NCI-H446 (cell line): ENCODE measurements at places on chromosomes 16 and 17.
A peak's percentile ranks its signal among the peaks of the same experiment; 100 is the strongest.

DNA sequence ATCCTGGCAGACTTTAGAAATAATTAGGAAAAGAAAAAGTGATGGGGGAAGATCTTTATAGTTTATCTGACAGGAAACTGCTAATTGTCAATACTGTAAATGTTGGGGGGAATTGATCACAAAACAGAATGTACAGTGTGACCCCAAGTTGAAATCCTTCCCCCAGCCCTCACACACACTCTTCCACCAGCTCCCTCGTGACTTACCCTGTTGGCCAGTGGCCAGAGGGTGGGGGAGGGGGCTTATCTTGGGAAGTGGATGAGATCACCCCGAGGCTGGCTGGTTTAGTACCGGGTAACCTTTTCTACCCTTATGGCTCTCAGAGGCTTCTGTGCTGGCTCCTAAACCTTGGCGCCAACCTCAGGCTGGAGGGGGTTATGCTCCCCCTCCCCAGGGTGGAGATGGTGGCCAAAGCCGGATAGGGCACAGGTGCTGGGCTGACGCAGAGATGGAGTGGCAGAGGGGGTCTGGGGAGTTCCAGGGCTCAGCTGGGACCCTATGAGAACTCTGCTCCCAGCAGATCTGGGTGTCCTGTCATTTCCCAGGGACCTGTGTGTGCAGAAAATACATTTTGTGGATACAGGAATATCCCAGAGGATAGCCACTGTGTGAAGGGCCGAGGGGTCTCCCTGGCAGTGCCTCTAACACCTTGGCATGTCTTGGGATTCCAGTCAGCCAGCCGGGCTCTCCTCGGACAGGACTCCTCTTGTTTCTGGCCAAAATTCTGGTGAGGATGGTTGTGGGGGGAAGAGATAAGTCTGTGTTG lies 18.6 kb downstream of the CDH16 start:
- DNase-seq: no peak

- DNase-seq: no peak
These were observed 103.0 kb downstream of the SYCE1L start for GRCh38 chr16:77302249-77302648.

- DNase-seq: no peak
These were observed 100.1 kb downstream of the IRF8 start for GRCh38 chr16:85998868-85999729.

DNA sequence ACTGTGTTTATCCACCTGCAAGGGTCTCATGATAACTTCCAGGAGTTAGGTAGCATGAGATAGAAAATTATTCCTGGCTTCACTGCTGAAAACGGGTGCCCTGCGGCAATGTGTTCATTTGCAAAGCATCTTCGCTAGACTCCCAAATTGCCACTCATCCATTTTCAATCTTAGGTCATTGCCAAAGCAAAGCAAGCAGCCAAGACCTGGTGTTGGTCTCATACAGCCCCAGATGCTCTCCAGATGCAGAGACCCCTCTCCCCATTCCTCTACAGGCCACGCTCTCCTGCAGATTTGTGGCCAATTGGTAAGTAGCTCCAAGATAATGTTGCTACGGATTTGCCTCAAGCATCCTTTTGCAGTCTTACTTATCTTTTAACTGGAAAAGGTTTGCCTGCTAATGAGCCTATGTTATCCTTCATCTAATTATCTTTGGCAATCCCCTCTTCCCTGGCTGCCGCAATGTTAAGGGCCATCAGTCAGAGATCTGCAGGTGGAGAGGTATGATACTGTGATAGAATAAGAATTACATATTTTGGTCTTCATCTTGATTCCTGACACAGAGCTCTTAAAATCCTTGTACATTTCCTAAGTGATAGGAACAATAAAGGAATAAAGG lies 222.0 kb downstream of the SLC39A11 start:
- no peak for DNase-seq

DNA sequence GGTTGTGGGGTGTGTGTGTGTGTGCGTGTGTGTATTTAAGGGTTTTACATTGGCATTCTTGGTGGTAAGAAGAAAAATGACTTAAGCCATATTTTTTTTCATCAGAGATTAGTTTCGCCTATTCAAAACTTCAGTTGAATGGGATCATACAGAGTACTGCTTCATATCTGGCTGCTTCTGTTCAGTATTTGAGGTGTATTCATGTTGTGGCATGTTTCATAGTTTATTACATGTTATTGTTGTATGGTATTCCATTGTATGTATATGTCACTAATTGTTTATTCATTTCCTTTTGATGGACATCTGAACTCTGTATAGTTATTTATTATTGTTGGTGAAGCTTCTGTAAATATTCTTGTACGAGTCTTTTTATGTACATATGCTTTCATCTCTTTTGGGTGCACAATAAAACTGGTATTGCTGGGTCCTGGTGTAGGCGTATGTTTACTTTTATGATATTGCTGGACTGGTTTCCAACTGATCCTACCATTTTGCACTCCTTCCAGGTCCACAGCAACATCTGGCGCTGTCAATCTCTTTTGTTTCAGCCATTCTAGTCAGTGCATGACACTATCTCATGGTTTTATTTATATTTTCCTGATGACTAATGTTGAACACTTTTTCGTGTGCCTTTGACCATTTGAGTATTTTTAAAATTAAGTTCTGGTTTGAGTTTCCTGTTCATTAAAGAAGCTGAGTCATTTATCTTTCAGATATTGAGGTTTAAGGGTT lies 77.4 kb upstream of the MAF start:
- DNase-seq: no peak

DNA sequence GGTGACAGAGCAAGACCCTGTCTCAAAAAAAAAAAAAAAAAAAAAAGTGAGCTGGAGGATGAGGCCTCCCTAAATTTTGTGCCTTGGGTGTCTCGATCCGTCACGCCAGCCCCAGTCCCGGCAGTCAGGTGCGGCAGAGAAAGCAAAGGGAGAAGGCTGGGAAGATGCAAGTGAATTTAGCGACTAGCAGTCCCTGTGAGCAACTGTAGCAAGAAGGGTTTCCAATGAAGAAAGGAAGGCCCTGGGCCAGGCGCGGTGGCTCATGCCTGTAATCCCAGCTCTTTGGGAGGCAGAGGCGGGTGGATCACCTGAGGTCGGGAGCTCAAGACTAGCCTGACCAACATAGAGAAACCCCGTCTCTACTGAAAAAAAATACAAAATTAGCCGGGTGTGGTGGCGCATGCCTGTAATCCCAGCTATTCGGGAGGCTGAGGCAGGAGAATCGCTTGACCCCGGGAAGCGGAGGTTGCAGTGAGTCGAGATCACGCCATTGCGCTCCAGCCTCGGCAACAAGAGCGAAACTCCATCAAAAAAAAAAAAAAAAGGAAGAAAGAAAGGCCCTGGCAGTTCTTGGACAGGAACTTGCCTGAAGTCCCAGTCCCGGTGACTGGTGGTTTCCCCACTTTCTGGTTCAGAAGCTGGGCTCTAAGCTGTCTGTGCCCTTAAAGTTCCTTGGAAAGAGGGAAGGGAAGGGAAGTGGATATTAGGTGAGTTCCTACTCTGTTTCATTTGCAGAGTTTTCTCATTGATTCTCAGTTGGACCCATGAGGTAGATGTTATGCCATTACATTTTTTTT lies 1.8 kb upstream of the QPRT start:
- DNase-seq: no peak

GRCh38 chr16:9992441-9992840 lies 189.8 kb downstream of the GRIN2A start:
- DNase-seq: no peak

GRCh38 chr17:65780111-65780510 lies 218.7 kb upstream of the AXIN2 start:
- DNase-seq: no peak

DNA sequence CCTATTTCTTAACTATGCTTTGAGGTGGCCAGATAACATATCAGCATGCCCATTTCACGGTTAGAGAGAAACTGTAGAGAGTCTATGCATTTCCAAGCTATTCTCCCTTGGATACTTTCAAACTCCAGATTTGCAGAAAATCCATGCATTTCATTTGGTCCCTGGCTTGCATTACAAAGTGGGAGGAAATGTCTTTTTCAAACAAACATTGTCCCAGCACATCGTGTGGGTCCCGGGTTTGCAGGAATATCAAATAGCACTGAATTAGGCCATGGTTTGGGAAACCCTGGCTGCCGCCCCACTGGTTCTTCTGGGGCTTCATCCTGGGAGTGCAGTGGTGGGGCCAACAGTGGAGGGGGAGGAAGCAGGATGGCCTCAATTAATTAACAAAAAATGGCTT lies 171.9 kb downstream of the IRX5 start:
- no peak for DNase-seq

DNA sequence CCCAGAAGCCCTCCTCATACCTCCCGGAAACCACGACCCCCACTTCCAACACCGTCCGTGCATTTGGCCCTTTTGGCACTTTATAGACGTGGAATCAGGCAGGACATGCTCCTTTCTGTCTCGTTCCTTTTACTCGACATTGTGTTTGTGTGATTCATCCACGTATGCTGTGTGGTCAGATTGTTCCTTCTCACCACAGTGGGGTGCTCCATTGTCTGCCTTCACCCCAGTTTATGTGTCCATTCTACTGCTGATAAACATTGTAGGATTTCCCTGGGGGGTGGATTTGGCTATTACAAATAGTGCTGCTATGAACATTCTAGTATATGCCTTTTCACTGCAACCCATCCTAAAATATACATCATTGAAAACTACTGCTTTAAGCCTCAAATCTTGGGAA lies 28.9 kb upstream of the RPH3AL start:
- no peak for DNase-seq

DNA sequence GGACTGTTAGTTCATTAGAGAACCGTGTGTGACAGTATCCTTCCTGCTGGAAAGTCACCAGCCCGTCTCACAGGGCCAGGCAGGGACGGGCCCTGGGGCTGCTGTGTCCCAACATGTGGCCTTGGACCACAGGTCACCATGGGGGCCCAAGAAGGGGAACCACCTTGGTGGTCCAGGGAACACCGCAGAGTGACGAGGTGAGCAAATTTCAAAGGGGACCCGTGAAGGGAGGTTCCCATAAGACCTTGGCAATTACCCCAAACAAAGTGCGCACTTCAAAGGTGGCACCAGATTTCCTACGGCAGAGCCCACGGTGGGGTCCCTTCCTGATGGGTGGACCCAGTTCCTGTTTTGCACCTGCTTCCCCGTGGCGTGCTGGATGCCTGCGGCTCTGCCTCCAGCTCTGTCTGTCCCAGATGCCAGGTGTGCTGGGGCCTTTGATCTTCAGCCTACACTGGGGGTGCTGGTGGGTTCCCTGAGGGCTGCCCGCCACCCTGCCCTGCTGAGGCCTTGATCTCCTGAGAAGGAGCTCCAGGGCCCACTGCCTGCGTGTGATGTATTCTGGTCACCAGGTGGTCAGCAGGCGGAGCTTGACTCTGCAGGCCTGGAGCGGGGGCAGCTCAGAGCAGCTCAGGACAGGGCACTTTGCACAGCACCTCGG lies 27.0 kb downstream of the SLC7A5 start:
- no peak for DNase-seq

DNA sequence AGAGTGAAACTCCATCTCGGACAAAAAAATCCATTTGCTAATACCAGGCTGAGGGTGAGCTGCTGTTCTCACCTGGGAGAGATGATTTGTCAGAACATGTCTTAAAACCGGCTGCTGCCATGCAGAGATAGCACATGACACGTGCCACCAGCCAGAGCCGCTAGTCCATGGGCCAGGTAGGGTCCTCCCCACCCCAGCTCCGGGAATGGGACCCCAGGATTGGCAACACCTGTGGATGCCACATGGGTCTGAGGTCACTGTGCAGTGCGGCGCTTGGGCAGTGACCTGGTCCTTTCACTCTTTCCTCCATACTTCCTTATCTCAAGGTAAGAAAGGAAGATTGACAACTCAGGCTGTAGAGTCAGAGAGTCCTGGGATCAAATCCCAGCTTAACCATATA lies 393.3 kb upstream of the TNRC6C start:
- no peak for DNase-seq

GRCh38 chr17:15780188-15780587 lies 48.1 kb downstream of the TBC1D26 start:
- DNase-seq: no peak

DNA sequence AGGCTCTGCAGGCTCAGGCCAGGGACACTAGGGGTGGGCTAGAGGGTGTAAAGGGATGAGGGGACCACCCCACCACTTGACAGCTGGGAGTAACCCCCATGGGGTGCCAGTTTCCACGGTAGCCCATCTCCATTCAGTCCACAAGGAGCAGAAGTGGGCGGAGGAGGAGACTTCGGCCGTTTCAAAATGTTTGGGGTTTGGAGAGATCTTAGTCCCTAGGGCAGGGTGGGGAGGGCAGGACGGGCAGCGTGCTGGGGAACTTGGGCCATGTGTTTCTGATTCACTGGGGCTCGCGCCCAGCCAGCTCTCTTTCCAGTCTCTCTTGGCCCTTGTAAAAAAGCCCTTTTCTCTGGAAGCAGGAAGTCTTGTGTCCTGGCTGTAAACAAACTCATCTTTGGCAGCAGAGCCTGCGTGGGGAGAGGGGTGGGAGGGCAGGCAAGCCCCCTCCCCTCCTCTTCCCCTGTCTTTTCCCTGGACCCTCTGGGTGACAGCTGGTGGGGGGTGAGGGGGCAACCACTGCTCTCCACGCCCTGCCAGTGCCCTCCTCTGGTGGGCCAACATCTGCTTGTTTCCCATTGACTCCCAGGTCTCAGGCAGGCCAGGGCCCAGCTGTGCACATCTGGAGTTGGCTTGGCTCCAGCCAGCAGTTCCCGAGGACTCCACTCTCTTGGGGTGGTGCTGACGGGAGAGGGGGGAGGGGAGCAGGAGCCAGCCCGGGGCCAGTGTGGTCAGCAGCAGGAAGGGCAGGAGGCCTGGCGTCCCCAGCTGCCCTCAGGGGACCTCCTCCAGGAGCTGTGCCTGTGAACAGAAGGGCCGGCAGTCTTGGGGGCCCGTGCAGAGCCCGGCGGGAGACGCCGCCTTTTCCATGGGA lies 8.1 kb downstream of the CYGB start:
- no peak for DNase-seq

GRCh38 chr17:61495161-61495857 lies 43.1 kb downstream of the TBX4 start:
- peak; percentile 47 for DNase-seq

- no peak for DNase-seq
These were observed 28.9 kb downstream of the IKZF3 start for GRCh38 chr17:39835038-39835786.

DNA sequence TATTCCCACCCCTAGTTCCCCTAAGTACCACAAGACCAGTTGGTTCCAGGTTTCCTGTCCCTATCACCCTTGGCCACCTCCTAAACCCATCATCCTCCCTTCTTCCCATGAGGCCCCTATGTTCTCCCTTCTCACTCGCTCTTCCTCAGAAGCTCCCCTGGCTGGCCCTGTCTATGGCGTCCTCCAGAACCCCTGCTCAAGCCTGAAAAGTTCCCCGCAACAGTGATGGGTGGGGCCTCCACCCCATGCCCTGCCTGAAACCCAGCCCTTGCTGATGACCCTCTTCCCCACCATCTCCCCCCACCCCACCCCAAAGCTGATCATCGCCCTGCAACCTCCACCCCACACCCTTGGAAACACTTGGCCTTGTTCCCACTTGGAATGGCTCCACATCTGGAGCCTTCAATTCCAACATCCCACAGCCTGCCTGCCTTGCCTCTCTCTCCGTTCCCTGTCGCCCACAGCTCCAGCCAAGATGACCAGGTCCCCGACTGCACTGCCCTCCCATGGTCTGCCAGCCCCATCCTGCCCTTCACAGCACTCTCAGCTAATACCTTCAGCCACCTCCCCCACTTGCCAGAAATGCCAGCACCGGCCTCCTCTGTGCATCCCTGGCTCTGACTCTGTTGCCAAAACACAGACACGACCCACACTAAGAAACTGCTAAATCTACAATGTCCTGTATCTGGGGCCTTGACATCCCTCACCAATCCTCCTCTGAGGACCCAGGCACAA lies 10.5 kb downstream of the OSBPL7 start:
- no peak for DNase-seq
